ENCODE measurements at places on chromosomes 1 and 21. TPM values are rescaled to one million over a fixed set of nuclear protein-coding genes. Genes with fewer than 3 reads are reported as not detected.

The C4BPA gene
- total RNA-seq = not detected

The ATP1A2 gene
- not detected for total RNA-seq

The TEDDM1 gene
- total RNA-seq = not detected

- no peak for DNase-seq
- H3K36me3 ChIP-seq = no peaks in the 10 kb centered on the region
- H3K4me1 ChIP-seq = peaks cover 25% of the 10 kb centered on the region
- no peaks in the 10 kb centered on the region for H3K27me3 ChIP-seq
- H3K4me3 ChIP-seq = no peak overlapping the region
- no peak overlapping the region for H3K27ac ChIP-seq
Measured at GRCh38 chr1:4050998-4051397, 150.9 kb upstream of the C1orf174 start.

The KRTAP19-1 gene
- total RNA-seq = not detected

GRCh38 chr1:168110896-168111545 lies 25.7 kb downstream of the GPR161 start:
- DNase-seq = no peak
- no peaks in the 10 kb centered on the region for H3K27me3 ChIP-seq
- no peaks in the 10 kb centered on the region for H3K4me1 ChIP-seq
- no peak overlapping the region for H3K27ac ChIP-seq
- H3K36me3 ChIP-seq = no peaks in the 10 kb centered on the region

The CD101 gene
- 0.75 TPM for total RNA-seq

The AMY2B gene
- 46.3 TPM for total RNA-seq
